ENCODE measurements at places on chromosomes 1 and 21.

GRCh38 chr21:28437061-28437460 is 555.6 kb downstream of the LTN1 start:
- DNase-seq = no peak

DNA sequence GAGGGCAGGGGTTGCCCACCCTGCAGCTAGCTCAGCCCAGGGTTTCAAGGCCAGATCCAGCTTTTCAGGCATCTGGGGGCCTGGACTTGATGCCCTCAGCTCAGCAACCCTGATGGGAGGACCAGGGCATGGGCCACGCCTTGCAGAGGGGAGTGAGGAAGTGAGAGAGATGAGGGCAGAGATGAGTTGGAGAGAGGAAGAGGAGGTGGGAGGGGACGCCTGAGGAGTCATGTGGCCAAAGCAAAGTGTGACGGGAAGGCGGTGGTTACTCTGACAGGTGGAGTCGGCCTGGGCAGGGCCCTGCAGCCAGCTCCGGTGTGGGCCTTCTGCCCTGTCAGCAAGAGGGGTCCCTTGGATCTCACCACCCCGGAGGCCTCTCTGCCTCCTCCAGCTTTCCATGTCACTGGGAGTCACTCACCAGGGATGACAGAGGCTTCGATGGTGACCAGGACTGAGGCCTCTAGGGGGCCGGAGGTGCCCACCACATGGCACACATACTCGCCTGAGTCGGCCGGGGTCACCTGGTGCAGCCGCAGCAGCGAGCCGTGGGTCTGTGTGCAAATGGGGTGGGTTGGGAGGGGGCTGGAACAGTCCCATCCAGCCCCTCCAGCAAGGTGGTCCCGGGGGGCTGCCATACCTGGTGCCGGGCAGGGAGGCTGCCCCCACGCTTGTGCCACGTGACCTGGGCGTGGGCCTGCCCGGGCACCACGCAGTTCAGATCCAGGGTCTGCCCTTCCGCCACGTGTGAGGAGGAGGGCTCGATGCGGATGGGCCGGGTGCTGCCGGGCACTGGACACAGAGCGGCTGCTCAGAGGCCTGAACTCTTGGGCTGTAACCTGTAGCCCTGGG is 40.4 kb downstream of the LDLRAD2 start:
- DNase-seq = no peak

DNA sequence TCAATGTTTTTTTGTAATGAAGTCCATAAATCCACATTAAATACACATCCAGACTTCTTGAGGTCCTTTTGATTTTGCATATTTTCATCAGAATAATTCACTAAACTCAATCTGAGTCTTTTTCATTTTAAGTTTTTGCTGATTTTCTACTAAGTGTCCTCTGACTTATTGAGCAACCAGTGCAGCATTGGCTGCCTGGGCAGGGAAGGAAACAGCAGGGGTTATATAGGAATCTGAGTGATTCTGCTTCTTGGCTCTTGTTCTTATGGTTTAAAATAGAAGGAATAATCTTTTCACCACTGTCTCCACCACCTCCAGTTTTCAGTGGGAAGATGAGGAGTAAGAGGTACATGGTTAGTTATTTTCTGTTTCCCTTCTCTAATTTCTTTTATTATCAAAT is 88.4 kb downstream of the ST6GALNAC5 start:
- no peak for DNase-seq

- DNase-seq = no peak
Observed at GRCh38 chr1:96178053-96178452, 543.5 kb upstream of the PTBP2 start.

DNA sequence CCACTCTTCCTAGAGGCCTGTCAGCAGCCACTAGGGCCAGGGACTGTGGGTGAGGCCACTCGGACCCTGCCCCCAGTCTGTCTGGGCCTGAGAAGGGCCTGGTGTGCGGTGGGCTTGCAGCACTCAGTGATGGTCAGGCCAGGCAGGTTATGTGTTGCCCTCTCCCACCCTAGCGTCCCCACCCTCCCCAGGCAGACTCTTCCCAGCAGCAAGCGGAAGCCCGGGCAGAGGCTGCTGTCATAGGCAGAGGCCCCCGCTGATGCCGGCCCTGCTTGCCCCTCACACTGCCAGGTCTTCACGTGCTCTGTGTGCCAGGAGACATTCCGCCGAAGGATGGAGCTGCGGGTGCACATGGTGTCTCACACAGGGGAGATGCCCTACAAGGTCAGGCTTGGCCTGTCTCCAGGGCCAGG is 6.6 kb downstream of the ZBTB48 start:
- no peak for DNase-seq

DNA sequence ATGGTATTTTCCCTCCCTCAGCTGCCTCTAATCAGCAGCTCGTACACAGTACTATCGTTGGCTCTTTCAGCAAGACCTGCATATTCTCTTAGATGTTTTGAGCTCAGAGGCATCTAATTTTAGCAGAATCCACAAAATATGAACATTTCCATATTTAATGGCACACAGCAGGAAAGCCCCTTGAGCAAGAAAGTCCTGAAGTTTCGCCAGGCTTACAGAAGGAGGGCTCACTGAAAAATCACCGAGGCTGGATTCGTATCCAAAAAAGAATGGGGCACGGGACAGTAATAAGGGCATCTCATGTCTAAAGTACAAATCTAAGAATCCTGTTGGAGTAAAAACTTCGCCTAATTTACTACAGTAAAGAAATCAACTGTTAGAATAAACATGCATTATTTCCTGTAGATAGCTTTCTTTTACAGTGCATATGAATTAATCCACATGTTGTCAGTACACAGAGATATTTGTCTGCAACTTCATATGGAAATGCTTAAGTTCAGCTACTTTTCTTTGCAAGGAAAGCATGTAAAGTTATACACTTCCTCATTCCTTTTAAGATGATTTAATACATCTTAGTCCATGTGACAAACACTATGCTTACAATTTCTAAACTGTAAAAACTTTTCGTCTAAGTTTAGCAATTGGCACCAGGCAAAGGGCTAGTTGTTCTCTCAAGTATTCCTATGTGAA is 1205.3 kb upstream of the ADGRL4 start:
- no peak for DNase-seq

DNA sequence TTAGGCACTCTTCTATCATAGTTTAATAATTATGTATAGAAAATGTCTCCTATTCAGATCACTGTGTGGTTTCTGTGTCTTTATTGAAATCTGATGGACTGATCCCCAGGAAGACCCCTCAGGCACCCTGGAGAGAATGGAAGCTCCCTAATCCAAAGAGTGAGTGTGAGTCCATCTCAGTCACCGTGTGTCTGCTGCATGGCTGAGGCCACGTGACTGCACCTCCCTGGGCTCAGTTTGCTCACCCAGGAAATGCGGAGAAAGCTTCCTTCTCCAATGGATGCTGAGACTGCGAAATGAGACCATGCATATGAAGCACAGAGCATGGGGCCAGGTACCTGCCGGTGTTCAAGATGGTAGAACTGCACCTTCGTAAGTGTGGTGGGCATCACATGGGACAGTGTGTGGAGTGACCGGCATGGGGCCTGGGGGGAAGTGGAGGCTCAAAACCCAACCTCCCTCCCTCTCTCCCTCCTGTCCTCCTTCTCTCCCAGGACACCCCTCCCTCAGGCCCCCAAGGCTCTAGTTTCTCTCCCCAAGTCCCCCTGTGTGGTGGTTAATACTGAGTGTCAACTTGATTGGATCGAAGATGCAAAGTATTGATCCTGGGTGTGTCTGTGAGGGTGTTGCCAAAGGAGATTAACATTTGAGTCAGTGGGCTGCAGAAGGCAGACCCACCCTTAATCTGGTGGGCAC is 557.5 kb downstream of the PTPRU start:
- no peak for DNase-seq

DNA sequence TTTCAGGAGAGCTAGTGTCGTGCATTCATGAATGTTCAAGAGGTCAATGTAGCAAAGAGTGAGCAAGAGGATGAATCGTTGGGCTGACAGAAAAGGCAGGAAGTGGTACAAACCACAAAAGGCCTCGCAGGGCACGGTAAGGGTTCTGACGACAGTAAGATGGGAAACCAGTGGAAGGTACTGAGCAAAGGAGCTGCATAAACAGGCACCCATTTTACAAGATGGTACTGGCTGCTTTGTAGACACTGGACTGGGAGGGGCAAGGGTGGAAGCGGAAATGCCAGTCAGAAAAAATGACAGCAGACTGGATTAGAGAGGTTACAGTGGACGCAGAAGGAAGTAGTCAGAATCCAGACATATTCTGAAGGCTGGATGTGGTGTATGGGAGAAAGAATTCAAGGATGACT is 123.5 kb downstream of the PTPN14 start:
- no peak for DNase-seq
